ENCODE measurements at places on chromosomes 7 and 10.
A peak's percentile ranks its signal among the peaks of the same experiment; 100 is the strongest.

- peak overlapping the region; percentile 72 for H3K4me3 ChIP-seq
- H3K27me3 ChIP-seq, result no peaks in the 10 kb centered on the region
- peaks cover 69% of the 10 kb centered on the region for H3K4me1 ChIP-seq
- DNase-seq, result no peak
- H3K27ac ChIP-seq, result peak overlapping the region; percentile 90
Observed at GRCh38 chr10:11145495-11145855, 127.8 kb downstream of the CELF2 start.

DNA sequence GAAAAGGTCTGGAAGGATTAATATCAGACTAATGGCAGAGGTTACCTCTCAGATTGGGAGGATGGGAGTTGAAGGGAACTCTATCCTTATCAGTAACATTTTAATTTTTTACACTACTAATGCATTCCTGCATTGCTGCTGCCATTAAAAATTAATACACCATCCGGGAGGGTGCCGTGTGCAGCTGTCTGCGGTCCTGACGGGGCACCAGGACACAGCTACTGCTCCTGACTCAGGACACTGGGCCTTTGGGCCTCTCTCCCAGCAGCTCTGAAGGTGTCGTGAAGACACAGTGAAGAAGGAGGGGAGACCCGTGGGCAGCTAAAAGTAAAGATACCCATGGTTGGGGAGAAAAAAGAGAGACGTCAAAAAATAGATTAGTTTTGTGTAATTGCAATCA lies 23.4 kb upstream of the HK1 start:
- no peaks in the 10 kb centered on the region for H3K27me3 ChIP-seq
- H3K4me1 ChIP-seq, result no peaks in the 10 kb centered on the region
- no peak overlapping the region for H3K4me3 ChIP-seq
- no peak overlapping the region for H3K27ac ChIP-seq
- DNase-seq, result no peak

- no peak for DNase-seq
- H3K27ac ChIP-seq, result no peak within 1 kb of the TSS
- peaks cover 1% of the 10 kb centered on the region for H3K27me3 ChIP-seq
- no peak within 1 kb of the TSS for H3K4me3 ChIP-seq
- peaks cover 2% of the 10 kb centered on the region for H3K4me1 ChIP-seq
Observed at GRCh38 chr10:67837541-67838314, at the start of gene DNAJC12. DNAJC12 (minus strand) TSS chr10:67838188; CDS start chr10:67838011, 177 bp downstream.

DNA sequence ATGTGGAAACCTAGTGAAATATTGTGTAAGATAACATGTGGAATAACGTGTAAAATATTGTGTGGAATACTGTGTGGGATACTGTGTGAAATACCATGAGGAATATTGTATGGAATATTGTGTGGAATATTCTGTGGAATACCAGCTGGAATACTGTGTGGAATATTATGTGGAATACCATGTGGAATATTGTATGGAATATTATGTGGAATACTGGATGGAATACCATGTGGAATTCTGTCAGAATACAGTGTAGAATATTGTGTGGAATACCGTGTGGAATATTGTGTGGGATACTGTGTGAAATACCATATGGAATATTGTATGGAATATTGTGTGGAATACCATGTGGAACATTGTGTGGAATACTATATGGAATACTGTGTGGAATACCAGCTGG lies 134.6 kb upstream of the CHST15 start:
- H3K4me3 ChIP-seq, result no peak overlapping the region
- peak overlapping the region; percentile 95 for H3K27ac ChIP-seq
- H3K4me1 ChIP-seq, result peaks cover 16% of the 10 kb centered on the region
- no peaks in the 10 kb centered on the region for H3K36me3 ChIP-seq

GRCh38 chr7:18724318-18724717 lies 228.8 kb downstream of the HDAC9 start:
- no peaks in the 10 kb centered on the region for H3K27me3 ChIP-seq
- peaks cover 2% of the 10 kb centered on the region for H3K36me3 ChIP-seq
- no peak overlapping the region for H3K4me3 ChIP-seq
- no peak for DNase-seq
- no peaks in the 10 kb centered on the region for H3K4me1 ChIP-seq
- no peak overlapping the region for H3K27ac ChIP-seq

DNA sequence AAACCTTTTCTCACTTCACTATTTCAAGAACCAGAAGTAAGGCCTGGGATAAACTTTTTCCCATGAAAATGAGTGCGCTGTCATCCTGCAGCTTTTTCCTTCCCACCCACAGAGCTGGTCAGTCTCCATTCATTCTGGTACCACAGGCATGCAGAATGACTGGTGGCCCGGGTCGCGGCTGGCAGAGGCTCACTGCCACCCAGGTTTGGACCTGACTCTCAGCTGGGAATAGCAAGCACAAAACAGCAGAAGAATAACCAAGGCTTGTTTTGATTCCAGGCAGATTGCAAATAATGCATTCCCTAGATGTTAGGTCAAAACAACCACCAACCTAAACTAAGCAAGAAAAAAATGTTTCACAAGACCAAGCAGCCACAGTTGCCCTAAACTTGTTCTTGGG lies 190.5 kb upstream of the NRP1 start:
- no peak overlapping the region for H3K4me3 ChIP-seq
- H3K36me3 ChIP-seq, result peaks cover 2% of the 10 kb centered on the region
- H3K27me3 ChIP-seq, result peaks cover 4% of the 10 kb centered on the region
- H3K27ac ChIP-seq, result no peak overlapping the region

GRCh38 chr10:57919864-57920263 lies 347.8 kb downstream of the IPMK start:
- H3K4me3 ChIP-seq, result no peak overlapping the region
- no peak for DNase-seq
- H3K27ac ChIP-seq, result no peak overlapping the region
- no peaks in the 10 kb centered on the region for H3K36me3 ChIP-seq
- H3K27me3 ChIP-seq, result no peaks in the 10 kb centered on the region
- no peaks in the 10 kb centered on the region for H3K4me1 ChIP-seq

- H3K27ac ChIP-seq, result no peak overlapping the region
- no peak for DNase-seq
- peaks cover 12% of the 10 kb centered on the region for H3K4me1 ChIP-seq
Observed at GRCh38 chr10:3908183-3908582, 123.2 kb upstream of the KLF6 start.

Data from memory B cell (primary cell).